ENCODE measurements at places on chromosomes 1 and 21. TPM values are rescaled to one million over a fixed set of nuclear protein-coding genes. Genes with fewer than 3 reads are reported as not detected.

KPRP gene
- not detected for total RNA-seq

MFAP2 gene
- 0.49 TPM for total RNA-seq

KCNE2 gene
- not detected for total RNA-seq

ATP13A2 gene
- total RNA-seq, result 29.7 TPM

ALX3 gene
- not detected for total RNA-seq

All from A549 treated with GW870086 at 1 μM for 4 hours (cell line).